ENCODE measurements at places on chromosomes 16 and 17.

- DNase-seq, result no peak
These were observed 251.2 kb downstream of the PARN start for GRCh38 chr16:14378689-14379467.

DNA sequence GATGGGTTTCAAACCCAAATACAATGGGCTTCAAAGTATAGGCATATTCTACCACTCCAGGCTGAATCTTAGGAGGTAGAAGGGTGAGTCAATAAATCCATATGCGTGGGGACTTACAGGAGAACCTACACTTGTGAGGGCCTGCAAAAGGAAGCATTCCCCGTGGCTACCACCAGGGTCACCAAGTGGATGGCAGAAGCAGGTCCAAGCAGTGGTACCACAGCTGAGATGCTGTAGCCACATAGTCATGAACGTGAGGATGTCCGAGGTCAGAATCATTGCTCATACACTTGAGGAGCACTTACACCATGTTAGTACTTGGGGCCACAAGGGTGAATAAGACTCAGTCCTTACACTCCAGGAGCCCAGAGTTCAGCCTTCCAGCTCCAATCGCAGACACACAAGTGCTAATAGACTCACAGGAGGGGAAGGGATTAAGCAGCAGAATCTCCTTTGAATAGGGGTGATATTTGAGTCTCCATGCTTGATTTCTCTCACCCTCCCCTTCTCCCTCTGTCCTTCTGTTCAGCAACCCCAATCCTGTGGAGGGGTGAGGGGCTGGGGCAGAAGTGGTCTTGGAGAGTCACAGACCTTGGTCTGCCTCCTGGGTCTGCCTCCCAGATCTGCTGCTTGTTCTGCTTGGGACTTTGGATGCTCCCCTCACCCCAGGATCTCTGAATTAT lies 42.5 kb upstream of the ASIC2 start:
- peak; percentile 9 for DNase-seq

DNA sequence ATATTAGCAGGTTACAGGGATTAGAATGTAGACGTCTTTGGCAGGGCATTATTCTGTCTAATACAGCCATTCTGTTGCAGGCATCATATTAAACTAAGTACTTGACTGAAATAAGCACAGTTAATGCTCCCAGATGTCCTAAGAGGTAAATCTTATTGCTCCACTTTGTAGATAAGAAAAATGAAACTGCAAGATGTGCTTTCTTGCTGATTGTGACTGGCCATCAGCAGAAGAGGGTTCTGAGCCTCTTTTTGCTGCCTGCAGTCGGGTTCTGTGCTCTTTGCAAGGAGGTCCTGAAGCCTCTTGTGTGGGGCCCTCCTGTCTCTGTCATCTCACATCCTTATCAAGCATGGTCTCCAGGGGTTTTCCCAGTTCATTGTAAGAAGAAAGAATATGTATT lies 167.1 kb downstream of the KCNJ2 start:
- DNase-seq, result no peak

DNA sequence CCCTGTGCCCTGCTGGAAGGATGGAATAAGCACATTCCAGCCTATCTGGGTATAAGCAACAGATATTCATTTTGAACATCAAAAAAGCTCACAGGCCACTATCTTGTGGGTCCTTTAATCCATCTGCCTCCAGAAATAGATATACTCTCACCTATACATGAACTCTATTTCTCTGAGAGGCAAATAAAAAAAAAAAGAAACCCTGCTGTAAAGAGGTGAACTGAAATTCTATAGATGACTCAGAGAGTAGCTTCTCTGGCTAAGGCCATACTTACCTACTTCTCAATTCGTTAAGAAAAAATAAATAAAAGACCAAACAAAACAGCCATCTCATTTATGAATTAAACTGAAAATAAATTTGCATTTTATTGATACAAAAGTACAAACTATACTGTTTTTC lies 86.3 kb downstream of the DYNLRB2 start:
- no peak for DNase-seq

DNA sequence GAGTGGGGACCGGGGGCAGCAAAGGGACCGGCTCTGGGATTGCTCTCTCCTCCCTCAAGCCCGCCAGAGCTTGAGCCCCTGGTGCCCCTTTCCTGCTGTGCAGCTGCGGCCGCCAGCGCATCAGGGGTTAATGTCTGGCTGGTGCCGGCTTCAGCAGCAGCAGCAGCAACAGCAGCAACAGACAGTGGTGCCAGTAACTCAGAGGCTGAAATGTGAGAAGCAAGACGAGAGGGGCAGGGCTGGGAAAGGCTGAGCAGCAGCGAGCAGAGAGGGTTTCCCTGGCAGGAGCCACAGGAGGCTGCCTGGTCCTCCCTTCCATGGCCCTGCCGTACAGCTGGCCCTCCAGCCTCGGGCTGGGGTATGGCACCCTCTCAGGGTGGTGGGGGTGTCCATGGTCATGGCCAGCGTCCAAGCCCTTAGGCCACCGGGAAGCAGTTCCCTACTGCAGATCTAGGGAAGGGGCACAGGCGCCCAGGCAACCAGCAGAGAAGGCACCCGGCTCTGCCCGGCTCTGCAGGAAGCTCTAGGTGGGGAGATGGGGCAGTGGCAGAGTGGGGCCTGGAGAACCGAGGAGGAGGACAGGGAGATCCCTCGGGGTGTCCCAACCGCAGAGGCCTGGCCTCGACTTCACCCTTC lies 21.1 kb upstream of the TFAP4 start:
- no peak for DNase-seq

- DNase-seq, result no peak
These were observed 135.7 kb upstream of the ZFHX3 start for GRCh38 chr16:73183611-73184092.

DNA sequence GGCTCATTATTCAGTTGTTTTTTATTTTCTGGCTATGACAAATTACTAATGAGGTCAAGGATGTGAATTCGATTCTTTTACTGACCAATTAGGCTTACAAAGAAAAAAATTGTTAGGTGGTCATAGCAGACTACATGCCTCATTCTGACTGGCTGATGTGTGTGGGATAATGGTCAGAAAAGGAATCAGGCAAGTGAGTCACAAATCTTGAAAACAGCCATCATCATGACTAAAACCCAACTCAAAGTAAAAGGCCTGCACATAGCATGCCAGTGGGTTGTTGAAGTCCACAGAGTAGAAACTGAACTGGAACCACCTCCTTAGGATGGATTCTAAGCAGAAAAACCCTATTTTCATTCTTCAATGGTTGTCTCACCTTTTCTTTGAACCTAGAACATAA lies 8.6 kb downstream of the RPGRIP1L start:
- no peak for DNase-seq

GRCh38 chr17:42410319-42410685 lies 12.8 kb downstream of the CAVIN1 start:
- DNase-seq, result no peak

- DNase-seq, result peak; percentile 71
These were observed 740 bp upstream of the POLR3E start for GRCh38 chr16:22296225-22297113.

DNA sequence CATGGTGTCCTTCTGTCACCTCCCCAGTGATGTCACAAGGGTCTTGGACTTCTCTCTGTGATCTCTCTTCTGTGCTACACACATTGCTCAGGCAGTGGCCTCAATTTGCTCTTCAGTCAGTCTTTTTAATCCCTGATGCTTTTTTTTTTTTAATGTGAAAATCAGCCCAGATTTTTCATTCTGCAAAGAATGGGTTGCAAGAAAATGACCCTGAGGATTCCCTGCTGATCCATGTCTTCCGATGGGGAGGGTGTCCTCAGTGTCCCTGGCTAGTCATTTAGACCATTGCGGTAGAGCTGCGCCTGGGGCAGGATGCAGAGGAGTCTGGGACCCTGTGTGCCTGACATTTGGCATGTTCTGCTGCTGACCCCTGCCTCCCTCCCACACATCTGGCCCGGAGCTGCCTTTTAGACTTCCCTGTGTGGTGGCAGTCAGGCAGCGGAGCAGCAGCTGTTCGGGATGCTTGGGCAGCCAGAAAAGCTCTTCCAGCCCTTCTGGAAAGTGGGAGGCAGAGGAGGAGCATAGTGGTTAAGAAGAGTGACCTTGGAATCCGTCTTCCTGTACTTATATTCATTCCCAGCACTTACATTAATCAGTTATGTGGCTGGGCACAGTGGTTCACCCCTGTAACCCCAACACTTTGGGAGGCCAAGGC lies 12.3 kb downstream of the GPT2 start:
- DNase-seq, result no peak

DNA sequence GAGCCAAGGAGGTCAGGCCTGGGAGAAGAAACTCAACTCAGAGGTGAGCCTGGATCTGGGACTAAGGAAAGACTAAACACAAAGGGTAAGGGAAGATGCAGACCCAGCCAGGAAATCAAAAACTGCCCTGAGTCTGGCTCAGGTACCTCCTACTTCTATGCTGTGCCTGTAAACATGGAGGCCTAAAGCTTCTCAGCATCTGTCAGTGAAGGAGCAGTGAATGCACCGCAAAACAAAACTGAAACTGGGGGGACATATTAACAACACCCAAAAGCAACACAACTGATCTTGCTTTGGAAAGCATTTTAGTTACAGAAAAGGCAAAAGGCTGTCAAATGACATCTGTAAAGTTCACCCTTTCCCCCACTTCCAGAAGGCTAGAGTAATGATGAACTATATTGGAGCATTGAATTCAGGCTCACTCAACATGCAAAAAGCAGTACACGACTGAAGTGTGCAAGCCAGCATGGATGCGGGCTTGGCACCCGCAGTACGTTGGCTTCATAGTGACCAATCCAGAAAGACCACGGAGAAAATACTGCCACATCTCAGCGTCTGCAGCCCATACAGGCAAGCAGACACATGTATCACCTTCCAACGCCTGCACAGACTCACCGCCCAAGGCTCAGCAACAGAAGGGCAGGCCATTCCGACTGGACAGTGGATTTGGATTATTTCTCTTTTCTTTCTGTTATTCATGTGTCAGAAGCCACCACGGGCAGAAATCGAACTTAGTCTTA lies 3.8 kb downstream of the TBC1D16 start:
- no peak for DNase-seq

DNA sequence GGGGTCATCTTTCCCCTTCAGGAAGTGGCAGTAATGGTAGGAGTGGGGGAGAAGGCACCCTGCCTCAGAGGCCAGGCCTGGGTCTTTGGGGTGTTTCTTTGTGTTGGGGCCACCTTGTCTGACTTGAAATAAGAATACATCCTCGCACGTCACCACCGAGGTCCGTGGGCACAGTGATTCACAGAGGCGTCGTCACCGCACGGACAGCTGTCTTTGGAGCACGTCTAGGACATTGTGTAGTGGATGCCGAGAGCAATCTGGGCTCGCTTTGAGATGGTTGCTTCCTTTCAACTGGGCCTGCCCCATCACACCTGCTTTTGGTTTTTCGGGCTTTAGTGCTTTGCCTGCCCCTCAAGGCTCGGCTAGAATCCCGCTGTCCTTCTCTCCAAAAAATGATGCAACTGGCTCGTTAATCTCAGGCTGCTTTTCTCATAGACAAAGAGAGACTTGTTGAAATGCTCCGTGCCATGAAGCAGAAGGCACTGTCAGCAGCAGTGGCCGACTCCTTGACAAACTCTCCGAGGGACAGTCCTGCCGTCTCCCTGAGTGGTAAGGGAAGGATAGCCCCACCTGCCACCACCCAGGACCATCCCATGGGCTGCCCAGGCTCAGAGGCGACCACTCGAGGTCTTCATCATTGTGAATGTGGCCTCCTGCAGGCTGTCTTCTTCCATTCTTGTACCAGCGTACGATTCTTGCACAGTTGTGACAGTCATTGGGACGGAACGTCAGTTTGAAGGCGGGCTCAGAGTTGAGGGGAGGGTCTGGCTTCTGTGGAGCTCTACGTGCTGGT lies 24.0 kb downstream of the GINS2 start:
- no peak for DNase-seq

GRCh38 chr16:11402051-11402744 lies 56.9 kb downstream of the RMI2 start:
- peak; percentile 28 for DNase-seq

GRCh38 chr16:28130099-28131088 lies 66.9 kb upstream of the GSG1L start:
- peak; percentile 15 for DNase-seq

DNA sequence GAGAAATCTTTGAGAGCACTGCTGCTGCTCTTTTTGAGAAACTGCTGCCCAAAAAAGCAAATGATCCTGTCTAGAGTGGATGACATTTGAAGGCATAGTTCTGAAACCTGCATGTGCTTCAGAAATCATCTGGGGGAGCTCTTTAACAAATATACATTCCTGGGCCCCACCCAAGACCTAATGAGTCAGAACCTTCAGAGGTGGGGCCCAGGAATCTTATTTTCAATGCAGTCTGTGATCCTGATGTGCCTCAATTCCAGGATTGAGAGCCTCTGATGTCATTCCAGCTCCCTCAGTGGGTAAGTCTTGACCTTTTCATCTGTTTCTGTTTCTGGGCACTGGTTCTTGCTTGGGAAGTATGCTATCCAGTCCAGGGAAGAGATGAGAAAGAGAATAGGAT lies 42.3 kb downstream of the HNF1B start:
- DNase-seq, result no peak

GRCh38 chr17:44779211-44780025 lies 20.6 kb downstream of the ADAM11 start:
- DNase-seq, result peak; percentile 86

- peak; percentile 78 for DNase-seq
These were observed 31.2 kb downstream of the CTU2 start for GRCh38 chr16:88737298-88738150.

- no peak for DNase-seq
These were observed 10.2 kb downstream of the NOG start for GRCh38 chr17:56603486-56604238.

GRCh38 chr16:12602811-12603698 lies 200.6 kb downstream of the CPPED1 start:
- DNase-seq, result no peak

GRCh38 chr17:41278176-41278955 lies 2.9 kb downstream of the KRTAP9-7 start:
- DNase-seq, result no peak

DNA sequence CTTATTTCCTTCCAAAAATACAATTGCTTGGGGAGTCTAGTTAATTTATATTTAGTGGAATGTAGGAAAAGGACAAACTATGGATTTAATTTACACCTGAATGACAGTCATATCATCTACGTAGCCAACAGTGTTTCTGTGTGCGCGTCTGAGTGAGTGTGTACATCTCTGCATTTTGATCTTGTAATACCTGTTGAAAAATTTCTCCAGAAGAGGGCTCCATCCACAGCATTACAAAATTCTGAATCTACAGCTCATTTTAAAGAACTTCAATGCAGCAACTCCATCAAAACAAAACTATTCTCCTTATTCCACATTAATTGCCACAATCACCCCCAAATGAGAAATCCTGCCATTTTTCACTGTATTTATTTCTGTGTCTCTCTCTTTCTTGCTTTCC lies 3.9 kb downstream of the CDH13 start:
- DNase-seq, result no peak
